ENCODE measurements at places on chromosomes 2 and 18. TPM values are rescaled to one million over a fixed set of nuclear protein-coding genes. Genes with fewer than 3 reads are reported as not detected.

The PFN4 gene
- total RNA-seq, result 0.24 TPM

The ZAP70 gene
- total RNA-seq, result 0.76 TPM

The ALPG gene
- not detected for total RNA-seq

The RPRM gene
- not detected for total RNA-seq

The DHRS9 gene
- 23.8 TPM for total RNA-seq

The XDH gene
- total RNA-seq, result 39.7 TPM

The GLI2 gene
- 0.72 TPM for total RNA-seq

The FBXO48 gene
- total RNA-seq, result 1.00 TPM

All from esophagus mucosa (tissue), 1 donor.